ENCODE measurements at places on chromosomes 6 and 20.

GRCh38 chr6:100467129-100468015 is 2.7 kb upstream of the SIM1 start:
- no peak for DNase-seq

DNA sequence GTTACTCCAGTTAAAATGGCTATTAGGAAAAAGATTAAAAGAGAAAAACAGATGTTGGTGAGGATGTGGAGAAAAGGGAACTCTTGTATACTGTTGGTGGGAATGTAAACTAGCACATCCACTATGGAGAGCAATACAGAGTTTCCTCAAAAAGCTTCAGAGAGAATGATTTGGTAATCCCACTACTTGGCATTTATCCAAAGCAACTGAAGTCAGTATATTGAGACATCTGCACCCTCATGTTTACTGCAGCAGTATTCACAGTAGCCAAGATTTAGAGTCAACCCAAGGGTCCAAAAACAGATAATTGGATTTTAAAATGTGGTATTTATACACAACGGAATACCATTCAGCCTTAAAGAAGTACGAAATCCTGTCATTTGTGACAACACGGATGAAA is 469.5 kb downstream of the QKI start:
- no peak for DNase-seq

DNA sequence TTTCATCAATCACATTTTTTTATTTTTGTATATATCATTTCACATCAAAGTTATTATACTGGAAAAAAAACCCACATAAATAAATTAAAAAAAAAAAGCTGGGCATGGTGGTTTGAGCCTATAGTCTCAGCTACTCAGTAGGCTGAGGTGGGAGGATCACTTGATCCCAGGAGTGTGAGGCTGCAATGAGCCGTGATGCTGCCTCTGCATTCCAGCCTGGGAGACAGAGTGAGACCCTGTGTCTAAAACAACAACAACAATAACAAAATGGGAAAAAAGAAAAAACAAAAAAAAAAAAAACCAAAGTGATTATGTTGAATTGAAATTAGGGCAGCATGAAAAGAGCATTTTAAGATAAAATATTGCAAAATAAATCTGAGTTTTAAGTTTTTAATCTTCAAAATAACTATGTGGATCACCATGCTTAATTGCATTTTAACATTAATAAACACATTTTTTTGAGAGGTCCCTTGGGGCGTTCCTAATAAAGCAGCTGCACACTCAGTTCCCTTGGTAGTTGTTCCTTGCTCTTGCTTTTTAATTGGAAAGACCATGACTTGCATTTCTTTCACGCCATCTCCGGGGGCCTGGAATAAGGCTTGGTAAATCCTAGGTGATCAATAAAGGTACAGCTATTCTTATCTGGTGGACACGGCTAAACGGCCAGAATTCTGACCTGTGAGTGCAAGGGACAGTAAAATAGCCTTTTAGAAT is 15.1 kb downstream of the NOX3 start:
- DNase-seq, result no peak

- DNase-seq, result no peak
These were observed 56.6 kb downstream of the SYTL3 start for GRCh38 chr6:158706369-158706982.

DNA sequence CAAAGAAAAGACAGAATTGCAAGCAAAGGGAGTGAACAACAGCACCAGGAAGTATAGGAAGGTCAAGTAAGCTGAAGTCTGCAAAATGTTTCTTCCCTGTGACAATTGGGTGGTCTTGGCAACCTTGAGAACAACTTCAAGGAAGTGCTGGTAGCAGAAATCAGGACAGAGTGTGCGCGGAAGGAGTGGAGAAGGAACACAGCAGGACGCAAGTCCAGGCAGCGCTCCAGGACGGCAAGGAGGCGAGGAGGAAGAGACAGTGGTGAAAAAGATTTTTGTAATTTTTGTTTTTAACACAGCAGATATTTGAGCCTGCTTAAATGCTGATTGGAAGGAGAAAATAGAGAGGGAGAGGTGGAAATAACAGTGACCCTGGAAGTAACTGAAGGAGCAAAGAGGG is 141.7 kb downstream of the F13A1 start:
- DNase-seq, result no peak

- no peak for DNase-seq
These were observed 2.7 kb downstream of the SLC17A2 start for GRCh38 chr6:25927756-25928216.

GRCh38 chr20:62959998-62960436 is 7.5 kb downstream of the SLC17A9 start:
- DNase-seq, result no peak

- no peak for DNase-seq
These were observed 66.6 kb downstream of the PHACTR3 start for GRCh38 chr20:59670786-59671492.

GRCh38 chr20:48246061-48246790 is 460.9 kb upstream of the SULF2 start:
- DNase-seq, result no peak

DNA sequence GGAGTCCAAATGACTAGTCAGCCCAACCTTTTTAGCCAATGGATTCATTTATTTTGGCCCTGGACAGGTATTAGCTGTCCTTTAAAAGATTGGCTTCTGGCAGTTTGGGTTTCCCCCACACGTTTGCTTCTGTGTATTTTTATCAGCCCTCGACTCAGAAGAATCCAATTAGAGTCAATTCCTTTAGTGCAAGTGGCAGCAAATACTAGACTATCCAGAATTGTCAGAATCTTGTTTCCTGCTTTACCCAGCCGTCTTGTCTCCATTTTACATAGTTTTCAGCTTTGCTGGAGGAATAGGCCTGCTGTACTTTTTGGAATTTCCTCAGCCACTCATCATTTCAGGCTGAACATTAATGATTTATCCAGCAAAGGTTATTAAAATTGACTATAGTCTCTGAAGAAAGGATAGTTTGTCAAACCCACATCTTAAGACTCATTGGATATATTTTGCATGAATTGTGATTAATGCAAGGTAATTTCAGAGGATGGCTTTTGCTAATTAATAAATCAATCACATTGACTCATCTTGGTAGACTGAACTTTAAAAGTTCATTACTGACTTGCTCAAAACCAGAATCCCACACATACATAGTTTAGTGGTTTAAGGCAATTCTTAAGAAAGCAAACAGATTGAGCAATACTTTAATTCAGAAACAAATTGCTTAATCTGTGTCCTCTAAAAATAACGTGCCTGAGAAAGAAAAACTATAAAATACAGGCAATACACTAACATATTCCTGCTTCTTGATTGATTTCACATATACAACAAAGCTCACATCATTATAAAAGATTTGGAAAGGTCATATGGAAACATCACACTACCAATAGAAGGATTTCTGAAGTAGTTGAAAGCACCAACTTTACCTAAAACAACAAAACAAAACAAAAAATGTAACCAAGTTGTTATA is 62.9 kb upstream of the ZNF217 start:
- DNase-seq, result no peak

- no peak for DNase-seq
These were observed 83.7 kb upstream of the ARMC2 start for GRCh38 chr6:108764580-108764950.

- DNase-seq, result no peak
These were observed 111.3 kb downstream of the RNF144B start for GRCh38 chr6:18498408-18498807.

GRCh38 chr6:169960003-169960344 is 208.6 kb downstream of the ERMARD start:
- DNase-seq, result no peak

GRCh38 chr6:42374018-42374669 is 77.6 kb downstream of the TRERF1 start:
- DNase-seq, result no peak

DNA sequence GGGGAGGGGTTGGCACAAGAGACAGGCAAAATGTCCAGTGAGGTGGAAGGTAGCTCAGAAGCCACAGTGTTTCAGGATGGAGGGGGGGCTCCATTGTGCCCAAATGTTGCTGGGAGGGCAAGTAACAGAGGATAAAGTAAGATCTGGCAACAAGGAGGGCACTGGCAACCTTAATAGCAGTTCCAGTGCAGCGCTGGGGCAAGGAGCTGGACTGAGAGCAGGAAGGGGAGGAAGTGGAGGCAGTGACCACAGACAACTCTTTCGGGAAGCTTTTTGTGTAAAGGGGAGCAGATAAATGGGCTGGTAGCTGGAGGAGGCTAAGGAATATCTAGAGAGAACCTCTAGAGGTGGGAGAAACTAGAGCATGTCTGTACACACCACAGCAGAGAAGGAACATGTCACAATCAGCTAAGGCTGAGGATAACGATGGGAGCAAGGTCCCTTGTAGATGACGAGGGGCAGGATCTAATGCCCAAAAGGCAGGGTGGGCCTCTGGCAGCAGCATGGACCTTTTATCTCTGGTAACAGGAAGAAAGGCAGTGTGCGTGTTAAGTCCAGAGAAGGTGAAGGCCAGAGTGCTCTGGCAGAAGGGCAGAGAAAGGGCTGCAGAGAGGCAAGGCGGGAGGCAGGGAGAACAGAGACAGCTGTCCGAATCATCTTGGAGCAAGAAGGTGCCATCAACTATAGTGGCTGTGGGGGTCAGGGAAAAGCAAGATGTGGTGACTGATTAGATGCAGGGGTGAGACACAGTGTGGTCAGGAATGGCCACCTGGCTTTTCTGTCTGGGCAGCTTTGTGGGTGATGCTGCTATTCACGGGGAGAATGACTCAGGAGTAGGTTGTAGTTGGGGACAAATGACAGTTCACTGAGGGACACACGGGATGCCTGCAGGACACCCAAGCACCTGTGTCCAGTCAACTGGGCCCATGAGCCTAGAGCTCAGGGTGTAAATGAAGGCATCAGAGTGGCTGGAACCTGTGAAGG is 17.4 kb downstream of the TMEM242 start:
- no peak for DNase-seq

DNA sequence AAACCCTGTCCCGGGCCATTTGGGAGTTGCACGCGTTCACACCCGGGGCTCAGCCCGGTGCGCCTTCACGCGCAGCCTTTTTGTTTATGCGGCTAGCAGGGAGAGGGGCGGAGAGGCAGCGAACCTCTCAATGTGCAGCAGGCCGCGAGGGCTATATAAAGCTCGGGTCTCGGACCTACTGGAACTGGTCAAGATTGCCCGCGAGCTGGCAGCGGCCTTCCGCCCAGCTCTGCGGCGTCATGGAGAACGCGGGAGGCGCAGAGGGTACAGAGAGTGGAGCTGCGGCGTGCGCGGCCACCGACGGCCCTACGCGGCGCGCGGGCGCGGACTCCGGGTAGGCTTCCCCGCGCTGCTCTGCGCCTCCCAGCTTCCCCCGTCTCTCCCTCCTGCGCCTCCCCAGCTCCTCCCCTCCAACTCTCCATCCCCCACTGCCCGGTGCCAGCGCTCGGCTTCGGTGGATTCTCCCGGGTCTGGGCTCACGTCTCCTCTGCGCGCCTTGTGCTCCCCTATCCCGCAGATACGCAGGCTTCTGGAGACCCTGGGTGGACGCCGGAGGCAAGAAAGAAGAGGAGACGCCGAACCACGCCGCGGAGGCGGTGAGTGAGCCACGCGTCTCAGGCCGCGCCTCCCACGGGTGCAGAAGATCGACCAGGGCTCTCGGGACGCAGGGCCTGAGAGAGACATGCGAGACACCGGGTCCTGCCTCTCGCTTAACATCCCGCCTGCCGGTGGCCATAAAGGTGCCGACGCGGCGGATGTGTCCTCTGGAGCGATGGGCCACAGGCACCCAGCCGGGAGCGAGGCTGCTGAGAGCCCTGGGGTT is at the start of gene RIPPLY2:
Gene RIPPLY2 (plus strand): TSS at position 183 of the 823 bp plus-strand sequence. CDS start 57 bp downstream, at position 240.
- peak; percentile 4 for DNase-seq

DNA sequence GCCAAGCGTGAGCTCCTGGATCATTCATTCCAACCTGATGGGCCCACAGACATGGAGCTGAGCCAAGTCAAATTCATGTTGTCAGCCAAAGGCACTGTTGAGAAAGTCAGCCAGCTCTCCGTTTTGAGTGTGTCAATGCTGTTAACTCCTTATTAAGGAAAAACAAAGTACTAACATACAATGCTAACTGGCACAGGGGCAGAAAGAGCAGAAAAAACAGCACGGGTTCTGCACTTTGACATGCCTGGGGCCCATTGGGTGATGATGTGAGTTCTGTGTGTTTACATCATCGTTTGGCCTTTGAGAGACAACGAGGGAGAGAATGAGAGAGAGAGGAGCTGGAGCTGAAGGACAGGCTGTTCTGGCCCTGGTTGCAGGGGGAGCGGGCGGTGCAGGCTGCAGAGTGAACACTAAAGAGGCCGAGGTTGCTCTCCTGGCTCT is 85.9 kb downstream of the SMOC2 start:
- DNase-seq, result no peak

DNA sequence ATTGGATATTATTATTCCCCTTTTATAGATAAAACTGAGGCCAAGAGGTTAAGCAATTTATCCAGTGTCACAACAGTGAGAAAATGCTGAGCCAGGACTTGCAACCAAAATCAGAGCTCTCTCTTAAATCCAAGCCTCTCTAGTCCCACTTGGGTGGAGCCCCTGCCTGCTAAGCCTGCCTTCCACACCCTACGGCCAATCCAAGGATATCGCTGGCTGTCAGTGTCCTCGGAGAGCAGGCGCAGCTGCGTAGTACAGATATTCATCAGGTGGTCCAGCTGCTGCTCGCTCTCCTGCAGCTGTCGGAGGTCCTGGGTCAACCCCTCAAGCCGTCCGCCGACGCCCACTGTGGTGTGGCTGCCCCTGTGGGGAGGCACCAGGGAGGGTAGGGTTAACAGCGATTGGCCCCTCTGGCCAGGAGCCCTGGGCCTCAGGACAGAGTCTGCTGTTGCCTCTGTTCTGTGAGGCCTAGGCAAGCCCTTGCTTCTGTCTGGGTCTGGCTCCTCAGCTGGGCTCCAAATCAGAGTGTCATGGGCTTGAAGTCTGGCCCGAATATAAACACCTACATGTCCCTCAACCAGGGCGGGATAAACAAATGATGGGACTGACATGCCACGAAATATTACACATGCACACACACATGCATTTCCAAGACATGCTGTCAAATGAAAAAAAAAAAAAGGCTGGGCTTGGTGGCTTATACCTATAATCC is 3.9 kb upstream of the NECAB3 start:
- no peak for DNase-seq

DNA sequence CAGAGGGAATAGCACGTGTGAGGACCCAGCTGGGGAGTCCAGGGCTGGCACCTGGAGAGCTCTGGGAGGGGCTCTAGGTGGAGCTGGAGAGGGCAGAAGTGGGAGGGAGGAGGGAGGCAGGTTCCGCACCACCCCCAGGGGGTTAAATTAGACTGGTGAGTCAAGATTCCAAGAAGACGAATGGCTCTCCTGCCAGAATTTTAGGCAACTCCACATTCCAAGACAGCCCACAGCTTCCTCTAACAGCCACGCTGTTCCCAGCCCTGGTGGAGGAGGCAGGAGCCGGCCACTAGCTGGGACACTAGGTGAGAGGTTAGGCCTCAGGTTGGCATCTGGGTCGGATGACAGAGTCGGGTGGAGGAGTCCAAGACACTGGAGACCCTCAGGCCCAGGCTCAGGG is 60.2 kb downstream of the TFAP2C start:
- no peak for DNase-seq

DNA sequence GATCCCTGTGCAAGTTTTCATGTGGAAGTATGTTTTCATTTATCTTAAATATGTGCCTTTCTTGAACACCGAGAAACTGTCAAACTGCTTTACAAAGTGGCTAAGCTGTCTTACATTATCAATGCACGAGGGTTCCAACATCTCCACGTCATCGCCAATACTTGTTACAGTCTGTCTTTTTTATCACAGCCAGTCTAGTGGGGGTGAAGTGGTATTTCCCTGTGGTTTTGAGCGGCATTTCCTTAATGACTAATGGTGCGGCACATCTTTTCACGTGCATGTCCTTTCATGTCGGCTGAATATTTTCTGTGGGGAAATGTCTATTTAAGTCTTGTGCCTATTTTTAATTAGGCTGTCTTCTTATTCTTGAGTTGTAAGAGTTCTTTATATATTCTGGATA is 280.4 kb downstream of the FOXC1 start:
- DNase-seq, result no peak

- DNase-seq, result no peak
These were observed 359.2 kb downstream of the CDKAL1 start for GRCh38 chr6:20893412-20893811.

Data from stimulated activated CD8-positive, alpha-beta memory T cell treated with anti-CD3 and anti-CD28 coated beads, Interleukin-2, amount 100 ng/mL, for 48 hours (primary cell).